Sigmoid colon (tissue), 7 donors: ENCODE measurements at places on chromosomes 3 and 15.

DNA sequence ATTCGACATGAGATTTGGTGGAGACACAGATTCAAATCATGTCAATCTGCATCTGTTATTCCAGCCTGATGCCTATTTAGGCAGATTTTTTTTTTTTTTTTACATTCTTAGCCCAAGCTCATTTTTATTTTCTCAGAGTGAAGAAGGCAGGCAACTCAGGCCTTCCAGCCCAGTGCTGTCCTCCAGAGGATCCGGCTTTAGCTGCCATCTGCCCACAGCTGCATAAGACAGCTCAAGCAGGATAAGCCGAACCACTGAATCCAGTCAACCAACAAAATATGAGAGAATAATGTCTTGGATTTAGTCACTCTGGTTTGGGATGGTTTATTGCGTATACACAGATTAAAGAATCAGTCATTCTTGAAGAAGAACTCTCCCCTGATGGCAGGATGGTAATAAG, 19.9 kb upstream of the COLQ start:
- DNase-seq, result no peak
- no peaks in the 10 kb centered on the region for H3K27me3 ChIP-seq
- H3K4me1 ChIP-seq, result no peaks in the 10 kb centered on the region
- H3K27ac ChIP-seq, result no peak overlapping the region
- no peaks in the 10 kb centered on the region for H3K36me3 ChIP-seq

GRCh38 chr3:148923592-148923991, 58.5 kb downstream of the CPA3 start:
- H3K4me3 ChIP-seq, result no peak overlapping the region
- no peak for DNase-seq
- no peaks in the 10 kb centered on the region for H3K4me1 ChIP-seq
- no peak overlapping the region for H3K27ac ChIP-seq
- H3K36me3 ChIP-seq, result no peaks in the 10 kb centered on the region

GRCh38 chr15:81151389-81151788, 17.3 kb downstream of the CFAP161 start:
- H3K36me3 ChIP-seq, result no peaks in the 10 kb centered on the region
- no peak overlapping the region for H3K4me3 ChIP-seq
- H3K4me1 ChIP-seq, result no peaks in the 10 kb centered on the region

DNA sequence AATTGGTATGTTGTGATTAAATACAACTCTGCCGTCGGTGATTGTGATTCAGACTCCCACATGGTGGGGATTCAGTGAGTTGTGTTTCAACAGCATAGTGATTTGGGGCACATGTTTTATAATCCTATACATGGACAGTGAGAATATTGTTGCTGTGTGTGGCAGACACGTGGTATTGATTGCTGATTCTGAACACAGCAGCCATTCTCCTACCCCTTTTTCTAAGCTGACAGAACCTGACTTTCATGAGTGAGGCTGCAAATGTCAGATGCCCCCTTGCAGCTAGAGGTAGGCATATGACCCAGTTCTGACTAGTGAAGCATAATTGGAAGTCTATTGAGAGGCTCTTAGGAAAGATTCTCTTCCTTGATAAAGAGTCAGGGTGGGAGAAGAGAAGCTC, 155.0 kb upstream of the STRIT1 start:
- H3K4me1 ChIP-seq, result no peaks in the 10 kb centered on the region
- no peaks in the 10 kb centered on the region for H3K27me3 ChIP-seq
- no peak for DNase-seq
- no peaks in the 10 kb centered on the region for H3K36me3 ChIP-seq

DNA sequence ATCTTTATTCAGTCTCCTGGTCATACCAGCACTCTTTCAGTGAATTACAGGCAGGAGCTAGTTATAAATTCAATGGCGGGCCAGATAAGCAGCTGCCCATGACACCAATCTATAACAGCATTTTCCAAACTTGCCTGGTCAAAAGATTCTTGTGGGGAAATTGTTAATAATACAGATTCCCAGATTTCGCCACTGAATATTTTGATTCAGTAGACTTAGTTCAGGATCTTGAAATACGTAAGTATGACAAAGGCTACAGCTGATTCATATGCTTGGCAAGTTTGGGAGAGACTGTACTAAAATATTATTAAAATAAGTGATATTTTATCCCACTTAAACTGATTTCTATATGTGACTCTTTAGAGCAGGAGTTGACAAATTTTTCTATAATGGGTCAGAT, 119.3 kb downstream of the TMCO5A start:
- no peaks in the 10 kb centered on the region for H3K36me3 ChIP-seq
- H3K27me3 ChIP-seq, result no peaks in the 10 kb centered on the region
- no peak overlapping the region for H3K4me3 ChIP-seq
- DNase-seq, result no peak
- no peaks in the 10 kb centered on the region for H3K4me1 ChIP-seq
- no peak overlapping the region for H3K27ac ChIP-seq

DNA sequence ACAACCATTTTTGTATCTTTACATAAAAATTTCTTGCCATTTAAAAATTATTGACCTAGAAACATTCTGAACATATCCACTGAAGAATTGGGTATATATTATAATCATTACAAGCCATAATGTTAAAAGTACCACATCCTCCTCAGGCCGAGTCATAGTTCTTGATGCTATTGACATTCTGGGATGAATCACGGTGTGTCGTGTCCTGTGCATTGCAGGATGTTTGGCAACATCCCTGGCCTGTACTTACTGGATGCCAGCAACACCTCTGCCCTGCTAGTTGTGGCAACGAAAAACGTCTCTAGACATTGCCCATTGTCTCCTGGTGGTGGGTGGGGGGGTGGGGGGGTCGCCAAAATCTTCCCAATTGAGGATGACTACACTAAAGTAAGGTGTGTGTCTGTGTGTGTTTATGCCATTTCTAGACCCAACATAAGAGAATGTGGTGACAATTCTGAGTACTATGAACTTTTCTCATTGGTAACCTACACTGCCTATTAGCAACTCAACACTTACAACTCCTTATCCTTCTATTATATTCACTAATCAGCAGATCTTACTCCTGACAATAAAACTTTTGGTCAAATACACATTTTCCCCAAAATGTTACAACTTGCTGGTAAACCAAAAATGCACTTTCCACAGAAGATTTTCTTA, 471.6 kb downstream of the FOXP1 start:
- H3K4me1 ChIP-seq, result peaks cover 96% of the 10 kb centered on the region
- no peak for DNase-seq
- peak overlapping the region; percentile 86 for H3K27ac ChIP-seq

- H3K27me3 ChIP-seq, result no peaks in the 10 kb centered on the region
- H3K27ac ChIP-seq, result no peak overlapping the region
- H3K4me3 ChIP-seq, result no peak overlapping the region
- no peak for DNase-seq
- H3K4me1 ChIP-seq, result no peaks in the 10 kb centered on the region
These were observed 139.8 kb downstream of the ATG7 start for GRCh38 chr3:11411956-11412355.

GRCh38 chr3:134351427-134351826, 22.8 kb downstream of the AMOTL2 start:
- no peaks in the 10 kb centered on the region for H3K27me3 ChIP-seq
- H3K36me3 ChIP-seq, result peaks cover 4% of the 10 kb centered on the region
- no peaks in the 10 kb centered on the region for H3K4me1 ChIP-seq
- DNase-seq, result peak; percentile 85
- no peak overlapping the region for H3K4me3 ChIP-seq
- H3K27ac ChIP-seq, result peak overlapping the region; percentile 71

- H3K27ac ChIP-seq, result no peak overlapping the region
- H3K36me3 ChIP-seq, result no peaks in the 10 kb centered on the region
- H3K27me3 ChIP-seq, result no peaks in the 10 kb centered on the region
These were observed 21.4 kb upstream of the HRH1 start for GRCh38 chr3:11132861-11133260.
